ENCODE measurements at places on chromosomes 1 and 21.

- DNase-seq: no peak
Measured at GRCh38 chr1:5108740-5109139, 454.3 kb downstream of the AJAP1 start.

DNA sequence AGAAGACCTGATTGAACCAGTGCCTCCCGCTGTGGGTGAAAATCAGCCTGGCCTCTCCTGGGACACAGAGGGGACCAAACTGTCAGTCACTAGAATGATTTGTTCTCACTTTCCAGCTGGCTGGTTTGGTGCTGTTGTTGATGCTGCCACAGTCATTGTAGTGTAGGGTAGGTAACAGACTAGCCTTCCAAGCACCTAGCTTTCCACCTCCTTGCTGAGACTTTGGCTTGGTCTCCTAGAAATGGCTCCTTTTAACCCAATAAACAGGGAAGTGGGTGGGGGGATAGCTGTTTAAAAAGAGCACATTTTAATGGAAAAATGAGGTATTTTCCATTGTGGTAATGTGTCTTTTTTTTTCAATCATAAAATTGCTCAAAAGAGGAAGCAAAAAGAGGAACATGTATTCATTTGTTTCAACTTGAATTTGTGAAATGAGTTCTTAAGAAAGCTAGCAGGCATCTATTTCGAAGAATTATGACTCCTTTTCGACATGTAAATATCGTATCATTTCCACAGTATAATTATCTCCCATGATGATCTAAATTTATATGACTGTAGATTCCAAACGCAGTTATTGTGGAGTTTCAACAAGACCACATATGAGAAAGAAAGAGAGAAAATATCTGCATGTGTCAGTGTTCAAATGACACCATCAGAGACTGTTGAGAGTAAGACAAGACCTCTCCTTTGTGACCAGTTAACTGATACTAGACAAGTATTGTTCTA, 190.1 kb downstream of the HLX start:
- no peak for DNase-seq

DNA sequence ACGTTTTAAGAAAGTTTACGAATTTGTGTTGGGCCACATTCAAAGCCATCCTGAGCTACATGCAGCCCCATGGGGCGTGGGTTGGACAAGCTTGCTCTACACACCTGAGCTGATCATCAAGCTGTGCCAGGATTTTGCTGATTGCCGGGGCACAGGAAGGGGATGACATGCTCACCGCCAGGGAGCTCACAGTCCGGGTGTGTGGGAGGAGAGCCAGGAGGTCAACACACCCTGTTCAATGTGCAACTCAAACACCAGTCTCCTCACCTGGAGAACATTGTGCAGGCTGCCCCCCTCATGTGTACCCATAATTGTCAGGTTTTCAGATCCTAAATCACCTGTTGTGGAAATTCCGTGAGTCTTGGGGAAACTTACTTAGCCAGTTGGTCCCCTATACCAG, 969 bp downstream of the CYP4A11 start:
- DNase-seq: no peak

GRCh38 chr1:93288558-93288957, 57.1 kb upstream of the DR1 start:
- DNase-seq: no peak

- DNase-seq: peak; percentile 73
Measured at GRCh38 chr1:2255420-2256369, 27.6 kb downstream of the SKI start.
